Endothelial cell of umbilical vein (primary cell): ENCODE measurements at places on chromosomes 2 and 18.

GRCh38 chr2:78315368-78315767 is 710.1 kb upstream of the REG3G start:
- no peak for DNase-seq

- DNase-seq = no peak
Measured at GRCh38 chr18:48636436-48636835, 97.6 kb downstream of the CTIF start.

DNA sequence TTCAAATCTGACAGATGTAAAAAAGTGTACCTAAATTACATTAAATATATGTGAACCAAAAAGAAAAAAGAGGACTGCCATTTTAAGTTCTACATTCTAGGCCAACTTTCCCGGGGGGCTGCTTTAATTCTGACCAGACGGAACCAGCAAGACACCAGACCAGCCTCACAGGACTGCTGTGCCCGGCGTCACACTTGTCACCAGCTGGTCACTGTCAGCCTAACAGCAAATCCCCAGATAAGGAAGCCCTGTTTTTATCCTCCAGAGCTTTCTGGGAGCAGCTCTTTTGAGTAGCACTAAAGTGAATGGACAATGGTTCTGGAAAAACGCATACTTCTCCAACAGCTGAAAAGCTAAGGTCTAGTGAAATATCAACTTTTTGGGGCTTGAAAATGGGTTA is 35.6 kb downstream of the CYB5A start:
- DNase-seq = no peak

- peak; percentile 67 for DNase-seq
Measured at GRCh38 chr18:48948112-48949049, 2.4 kb downstream of the SMAD7 start.

DNA sequence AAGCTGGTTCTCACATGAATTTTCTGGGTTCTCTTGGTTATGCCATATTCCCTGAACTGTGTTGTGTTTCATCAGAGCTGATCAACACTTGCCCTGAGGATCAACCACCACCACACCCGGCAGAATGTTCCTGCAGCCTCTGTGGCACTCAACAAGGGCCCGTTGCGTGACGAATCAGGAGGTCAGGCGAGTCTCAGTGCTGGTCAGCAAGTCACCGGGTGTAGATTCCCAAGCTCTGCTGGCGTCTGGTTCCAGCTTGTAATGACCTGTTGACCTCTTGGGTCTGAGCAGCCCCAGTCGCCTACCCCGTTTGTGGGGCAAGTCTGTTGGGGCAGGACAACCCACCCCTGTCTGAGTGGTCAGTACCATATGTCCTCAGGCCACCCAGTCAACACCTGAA is 46.0 kb downstream of the ADCY3 start:
- no peak for DNase-seq

GRCh38 chr2:171046048-171046560 is 114.6 kb downstream of the TLK1 start:
- DNase-seq = no peak

DNA sequence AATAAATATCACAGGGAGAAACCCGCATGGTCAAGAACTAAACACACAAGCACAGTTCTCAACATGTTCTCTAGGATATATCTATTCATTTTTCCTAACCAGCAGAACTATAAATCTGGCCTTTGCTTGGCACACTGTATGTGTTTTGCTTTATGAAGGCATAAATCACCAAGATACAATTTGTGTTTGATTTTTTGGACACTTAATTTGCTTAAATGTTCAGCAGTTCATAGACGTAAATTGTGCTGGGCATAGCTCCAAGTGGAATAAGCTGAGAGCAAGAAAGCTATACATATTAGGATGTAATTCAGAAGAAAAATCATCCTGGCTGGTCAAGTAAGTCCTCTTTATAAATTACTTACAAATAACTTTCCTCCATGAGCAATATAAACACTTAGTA is 341.5 kb upstream of the ATP5MC3 start:
- DNase-seq = no peak

GRCh38 chr2:177547122-177547521 is 154.5 kb downstream of the AGPS start:
- DNase-seq = no peak

- DNase-seq = no peak
Measured at GRCh38 chr2:99354070-99354469, 16.9 kb downstream of the EIF5B start.

DNA sequence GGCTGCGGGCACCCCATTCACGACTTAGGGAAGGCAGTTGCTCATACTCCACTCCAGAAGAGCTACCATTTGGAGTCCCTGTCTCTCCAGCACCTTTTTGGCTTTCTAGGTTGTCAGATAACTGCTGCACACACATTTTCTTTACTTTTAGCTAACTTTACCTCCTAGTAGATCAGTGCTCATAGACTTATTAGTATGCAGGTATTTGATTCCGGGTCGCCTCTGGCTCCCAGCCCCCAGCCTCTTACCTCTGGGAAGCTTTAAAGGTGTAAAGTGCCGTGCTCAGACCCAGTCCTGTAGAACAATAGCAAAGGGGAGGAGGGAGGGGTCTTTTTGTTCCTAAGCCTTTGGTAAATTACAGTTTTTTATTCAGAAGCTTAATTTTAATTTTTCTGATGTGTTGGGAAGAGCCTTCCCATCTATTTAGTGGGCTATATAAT is 102.9 kb downstream of the SPTBN1 start:
- DNase-seq = no peak

DNA sequence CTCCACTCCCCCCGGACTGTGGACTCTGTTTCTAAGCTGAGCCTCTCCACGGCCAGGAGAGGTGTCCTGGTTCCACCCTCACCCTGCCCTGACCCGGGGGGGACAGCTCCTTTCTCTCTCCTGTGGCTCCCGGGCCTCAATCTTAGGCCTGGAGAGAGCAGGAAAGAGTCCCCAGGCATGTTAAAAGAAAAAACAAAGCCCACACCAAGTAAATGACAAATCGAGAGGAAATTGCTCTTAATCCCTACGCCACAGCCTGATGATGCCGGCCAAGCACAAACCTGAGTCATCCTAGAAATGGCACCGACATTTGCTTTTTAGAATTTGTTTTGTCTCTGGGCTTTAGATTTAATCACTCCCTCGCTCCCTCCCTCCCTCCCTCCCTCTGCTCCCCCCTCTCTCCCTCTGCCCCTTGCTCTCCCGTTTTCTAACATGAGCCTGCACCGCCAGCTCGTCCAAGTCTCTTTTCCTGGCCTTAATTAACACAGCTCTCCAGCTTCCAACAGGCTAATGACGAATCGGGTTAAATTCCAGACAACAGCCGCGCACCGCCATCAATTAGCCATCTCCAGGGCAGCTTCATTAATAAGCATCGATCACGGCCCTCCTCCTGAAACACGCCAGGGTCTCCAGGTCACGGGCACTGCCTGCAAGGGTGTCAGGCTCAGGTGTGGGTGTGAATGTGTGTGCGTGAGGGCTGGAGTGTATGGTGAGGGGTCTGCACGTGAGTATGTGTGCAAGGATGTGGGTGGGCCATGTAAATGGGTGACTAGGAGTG is 230.8 kb downstream of the CELF4 start:
- DNase-seq = no peak

- no peak for DNase-seq
Measured at GRCh38 chr2:121977326-121977725, 221.9 kb downstream of the TSN start.

DNA sequence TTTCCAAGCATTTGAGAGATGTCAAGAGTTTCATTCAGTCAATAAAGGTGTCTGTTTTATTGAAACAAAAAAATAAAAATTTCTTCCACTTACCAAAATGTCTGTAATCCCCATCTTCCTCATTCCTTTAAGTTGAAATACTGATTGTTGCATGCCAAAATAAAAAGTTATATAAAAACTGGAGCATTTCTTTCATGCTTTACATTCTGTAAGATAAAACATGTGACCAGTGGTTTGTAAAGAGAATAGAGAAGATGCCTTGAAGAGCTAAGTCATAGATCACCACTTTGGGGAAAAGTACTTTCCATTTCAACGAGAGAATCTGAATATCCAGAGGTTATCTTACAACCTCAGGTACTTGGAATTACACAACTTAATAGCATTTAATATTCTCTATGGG is 35.9 kb upstream of the MYO1B start:
- DNase-seq = no peak

GRCh38 chr2:45944074-45944473 is 292.6 kb downstream of the PRKCE start:
- DNase-seq = peak; percentile 63

DNA sequence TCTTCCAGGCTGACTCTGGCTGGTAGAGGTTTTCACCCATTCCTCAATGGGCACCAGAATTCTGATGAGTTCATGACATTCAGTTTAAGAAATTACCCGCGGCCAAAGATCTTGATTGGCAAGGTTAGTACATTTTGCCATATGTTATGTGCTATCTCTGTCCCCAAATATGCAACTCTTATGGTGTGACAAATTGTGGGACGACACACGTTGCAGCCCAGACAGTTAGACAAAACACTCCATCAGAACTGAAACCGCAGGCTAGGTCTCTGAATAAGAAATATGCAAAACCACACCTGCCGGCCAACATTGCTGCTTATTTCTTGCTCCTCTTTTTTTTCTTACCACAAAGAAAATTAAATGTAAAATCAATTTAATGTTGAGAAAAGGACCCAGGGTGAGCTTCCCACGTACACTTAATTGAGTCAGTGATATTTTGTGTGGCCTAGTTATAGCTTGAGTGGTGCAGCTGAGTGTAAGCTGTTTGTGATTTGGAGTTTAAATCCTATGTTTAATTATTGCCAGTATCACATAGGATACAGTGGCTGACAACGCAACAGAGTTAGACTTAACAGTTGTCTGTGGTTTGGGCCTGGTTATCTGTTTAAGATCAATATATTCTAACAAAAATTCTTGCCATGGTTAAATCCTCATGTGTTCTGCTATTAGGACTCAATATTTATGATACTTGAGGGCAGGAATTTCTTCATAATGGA is 35.7 kb upstream of the LTBP1 start:
- no peak for DNase-seq

- DNase-seq = no peak
Measured at GRCh38 chr18:56166914-56167313, 471.5 kb downstream of the TXNL1 start.

- no peak for DNase-seq
Measured at GRCh38 chr18:77069931-77070330, 62.7 kb downstream of the MBP start.

- no peak for DNase-seq
Measured at GRCh38 chr2:74688881-74689280, 34.8 kb downstream of the SEMA4F start.

- no peak for DNase-seq
Measured at GRCh38 chr18:51523671-51524070, 326.2 kb upstream of the MEX3C start.

GRCh38 chr18:30705943-30706342 is 336.6 kb downstream of the DSC3 start:
- DNase-seq = no peak

- peak; percentile 58 for DNase-seq
Measured at GRCh38 chr2:110099038-110099425, 16.6 kb downstream of the MALL start.

DNA sequence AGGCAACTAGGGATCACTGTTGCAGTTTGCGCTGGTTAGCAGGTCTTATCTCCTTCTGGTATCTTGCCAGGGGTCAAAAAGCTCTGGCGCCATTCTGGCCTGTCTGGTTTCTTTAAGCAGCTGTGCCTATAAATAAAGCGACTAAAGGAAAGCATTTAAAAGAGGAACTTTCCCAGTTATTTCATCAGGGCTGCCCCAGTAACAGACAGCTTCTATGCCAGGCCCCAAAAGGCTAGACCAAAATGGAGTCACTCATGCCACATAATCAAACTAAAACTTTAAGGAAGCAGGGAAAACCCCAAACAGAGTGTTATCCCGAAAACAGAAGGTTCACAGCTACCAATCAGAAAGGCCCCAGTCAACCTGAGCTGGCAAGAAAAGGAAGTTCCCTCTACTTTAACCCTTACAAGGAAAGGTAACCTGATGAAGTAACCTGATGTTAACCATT is 41.2 kb upstream of the HNRNPA3 start:
- DNase-seq = peak; percentile 34

DNA sequence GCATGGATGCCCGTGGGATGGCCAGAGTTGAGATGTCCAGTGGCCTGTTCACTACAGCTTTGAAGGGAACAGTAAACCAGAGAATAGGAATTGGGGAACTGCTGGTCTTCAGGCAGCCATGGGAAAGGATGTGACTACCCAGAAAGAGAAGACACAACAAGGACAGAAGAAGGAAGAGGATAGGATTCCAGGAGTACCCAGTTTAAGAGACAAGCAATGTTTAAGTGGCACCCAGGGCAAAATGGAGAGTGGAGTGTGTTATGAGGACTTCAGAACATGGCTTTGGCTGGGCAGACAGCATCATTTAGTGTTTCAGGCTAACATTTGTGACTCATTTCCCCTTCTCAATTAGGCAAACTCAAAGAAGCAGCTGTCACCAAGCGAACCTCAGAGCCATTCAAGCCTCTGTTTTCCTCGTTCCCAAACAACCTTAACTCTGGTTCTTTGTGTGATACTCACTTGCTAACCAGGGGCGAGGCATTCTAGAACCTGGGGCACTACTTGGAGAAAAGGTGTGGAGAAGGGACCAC is 4.0 kb upstream of the FAM124B start:
- peak; percentile 77 for DNase-seq

- DNase-seq = no peak
Measured at GRCh38 chr2:8541223-8541622, 140.6 kb upstream of the ID2 start.

GRCh38 chr2:47269316-47270232 is 114.5 kb upstream of the STPG4 start:
- peak; percentile 88 for DNase-seq

- DNase-seq = peak; percentile 14
Measured at GRCh38 chr2:19769513-19769912, 132.3 kb downstream of the TTC32 start.

- peak; percentile 54 for DNase-seq
Measured at GRCh38 chr2:25822190-25823117, 55.8 kb downstream of the ASXL2 start.

DNA sequence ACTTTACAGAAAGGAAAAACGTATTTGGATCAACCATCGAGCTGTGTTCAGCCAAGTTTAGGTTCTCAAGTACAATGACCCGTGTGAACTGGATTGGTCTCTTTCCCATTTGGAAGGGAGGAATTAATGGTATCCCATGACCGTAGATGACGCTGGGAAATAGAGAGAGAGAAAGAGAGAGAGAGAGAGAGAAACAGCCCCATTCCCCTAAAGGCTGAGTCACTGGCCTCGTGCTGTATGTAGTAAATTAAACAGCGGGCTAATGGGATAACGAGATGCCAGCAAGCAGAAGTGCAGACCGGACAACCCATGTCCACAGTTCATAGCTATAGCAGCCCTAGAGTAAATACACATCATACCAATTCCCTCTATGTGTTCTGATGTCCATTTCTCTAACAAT is 99.6 kb downstream of the BCL11A start:
- no peak for DNase-seq

DNA sequence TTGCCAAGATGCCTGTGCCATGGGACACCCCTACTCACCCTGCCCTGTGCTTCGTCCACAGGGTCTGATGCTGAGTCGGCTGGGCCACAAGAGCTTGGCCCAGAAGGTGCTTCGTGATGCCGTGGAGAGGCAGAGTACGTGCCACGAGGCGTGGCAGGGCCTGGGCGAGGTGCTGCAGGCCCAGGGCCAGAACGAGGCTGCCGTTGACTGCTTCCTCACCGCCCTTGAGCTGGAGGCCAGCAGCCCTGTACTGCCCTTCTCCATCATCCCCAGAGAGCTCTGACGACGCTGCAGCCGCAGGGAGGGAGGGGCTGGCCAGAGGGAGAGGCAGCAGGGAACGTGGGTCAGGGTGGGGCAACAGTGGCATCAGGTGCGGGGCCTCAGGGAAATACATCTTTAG is 81.5 kb downstream of the STPG4 start:
- DNase-seq = no peak
